ENCODE measurements at places on chromosomes 11 and 22. TPM values are rescaled to one million over a fixed set of nuclear protein-coding genes. Genes with fewer than 3 reads are reported as not detected.

Gene FAM180B
- polyA plus RNA-seq: not detected

Gene FADS2
- 969 TPM for polyA plus RNA-seq

Gene ANO3
- polyA plus RNA-seq: not detected

Gene WNT11
- 0.03 TPM for polyA plus RNA-seq

Gene IRAG1
- polyA plus RNA-seq: 0.22 TPM

Gene CRYBB3
- polyA plus RNA-seq: 0.59 TPM

Gene NXPE4
- not detected for polyA plus RNA-seq

Gene CDC42EP1
- polyA plus RNA-seq: 100 TPM

Gene HTR3A
- not detected for polyA plus RNA-seq

Gene POU2AF1
- not detected for polyA plus RNA-seq

- no peak for DNase-seq
Observed at GRCh38 chr11:32829680-32830412, at the start of gene PRRG4. TSS of gene PRRG4 (plus strand) at chr11:32829927. CDS start at chr11:32830530, 603 bp downstream.

- no peak for DNase-seq
Observed at GRCh38 chr11:46413760-46414465, 22.3 kb upstream of the CHRM4 start.

GRCh38 chr11:71170624-71171423, 81.6 kb downstream of the SHANK2 start:
- DNase-seq: no peak

DNA sequence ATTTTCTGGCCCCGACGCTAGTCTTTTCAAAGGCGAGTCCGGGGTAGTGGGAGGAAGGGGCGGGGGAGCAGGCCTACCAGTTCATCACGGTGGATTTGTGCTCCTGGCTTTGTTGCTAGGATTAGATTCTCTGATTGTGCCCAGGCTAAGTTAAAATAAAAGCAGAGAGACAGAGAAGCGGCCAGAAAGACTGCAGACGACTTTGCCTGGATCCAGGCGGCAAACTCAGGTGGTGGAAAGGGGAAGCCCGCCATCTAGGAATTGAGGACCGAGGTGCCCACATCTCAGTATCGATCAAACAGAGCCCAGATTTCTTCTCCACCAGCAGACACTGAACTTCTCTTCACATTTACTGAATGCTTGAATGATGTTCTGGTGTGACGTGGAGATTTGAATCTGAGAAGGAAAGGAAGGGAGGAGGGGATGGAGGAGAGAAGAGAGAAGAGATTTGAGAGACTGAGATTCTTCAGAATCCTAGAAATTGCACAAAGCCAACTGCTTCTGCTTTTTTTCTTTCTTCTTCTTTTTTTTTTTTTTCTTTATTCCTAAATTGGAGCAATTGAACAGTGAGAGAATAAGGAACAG, 2.7 kb downstream of the FAT3 start:
- DNase-seq: no peak

DNA sequence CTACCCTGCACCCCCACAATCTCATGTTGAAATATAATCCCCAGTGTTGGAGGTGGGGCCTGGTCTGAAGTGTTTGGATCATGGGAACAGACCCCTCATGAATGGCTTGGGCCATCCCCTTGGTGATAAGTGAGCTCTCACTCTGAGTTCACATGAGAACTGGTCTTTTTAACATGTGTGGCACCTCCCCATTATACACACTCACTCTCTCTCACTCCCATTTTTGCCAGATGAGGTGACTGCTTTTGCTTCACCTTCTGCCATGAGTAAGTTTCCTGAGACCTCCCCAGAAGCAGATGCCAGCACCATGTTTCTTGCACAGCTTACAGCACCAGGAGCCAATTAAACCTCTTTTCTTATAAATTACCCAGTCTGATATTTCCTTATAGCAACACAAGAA, 32.1 kb upstream of the DRD2 start:
- DNase-seq: no peak

DNA sequence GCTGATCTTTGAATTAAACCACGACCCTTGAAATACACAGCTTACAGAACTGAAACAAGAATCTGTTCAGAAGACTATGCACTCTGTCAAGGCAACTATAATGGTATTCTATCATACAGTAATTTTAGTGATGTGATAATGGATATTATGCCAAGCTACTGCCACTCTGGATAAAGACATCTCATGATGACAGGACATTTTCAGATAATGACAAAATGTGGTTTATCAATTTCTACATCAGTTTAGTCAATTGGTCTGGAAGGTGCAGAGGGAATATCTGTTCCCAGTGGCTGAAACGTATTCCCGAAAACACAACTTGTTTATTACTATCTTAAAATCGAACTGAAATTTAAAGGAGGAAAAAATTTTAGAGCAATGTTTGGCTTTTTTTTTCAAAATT, 1009.6 kb upstream of the CCDC90B start:
- DNase-seq: no peak

- DNase-seq: no peak
Observed at GRCh38 chr11:267491-267994, 10.7 kb upstream of the NLRP6 start.

DNA sequence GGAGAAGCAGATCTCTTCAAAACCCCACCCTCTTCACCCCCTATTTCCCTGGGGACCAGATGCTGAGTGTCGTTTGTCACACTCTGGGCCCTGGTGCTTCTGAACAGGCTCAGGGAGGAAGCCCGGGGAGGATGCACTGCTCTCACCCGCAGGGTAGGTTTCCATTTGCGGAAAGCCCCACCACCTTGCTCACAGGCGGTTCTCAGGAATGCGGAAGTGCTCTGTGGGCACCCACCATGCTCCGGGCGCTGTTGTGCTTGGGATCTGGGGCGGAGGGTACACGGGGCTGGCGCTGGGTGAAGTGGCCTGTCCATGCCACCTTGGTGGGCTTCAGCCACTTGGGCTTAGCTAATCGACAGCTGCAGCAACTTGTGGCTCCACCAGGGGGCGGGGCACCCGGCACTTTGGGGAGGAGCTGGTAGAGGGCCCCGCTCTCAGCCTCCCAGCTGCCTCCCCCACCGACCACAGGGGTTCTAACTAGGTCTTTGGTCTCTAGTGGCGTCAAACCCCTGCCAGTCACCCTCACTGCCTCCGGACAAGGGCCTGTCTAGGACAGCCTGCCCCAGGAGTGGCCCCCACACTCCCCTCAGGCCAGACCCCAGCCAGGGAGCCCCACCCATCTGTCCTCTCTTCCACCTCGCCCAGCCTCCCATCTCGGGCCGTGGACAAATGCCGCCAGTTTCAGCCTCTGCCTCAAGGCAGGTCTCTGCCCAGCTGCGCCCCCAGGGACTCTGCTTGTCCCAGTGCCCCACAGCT, 7.4 kb downstream of the NDUFV1 start:
- peak; percentile 25 for DNase-seq

GRCh38 chr11:12189543-12190235, 79.3 kb downstream of the MICAL2 start:
- peak; percentile 19 for DNase-seq

DNA sequence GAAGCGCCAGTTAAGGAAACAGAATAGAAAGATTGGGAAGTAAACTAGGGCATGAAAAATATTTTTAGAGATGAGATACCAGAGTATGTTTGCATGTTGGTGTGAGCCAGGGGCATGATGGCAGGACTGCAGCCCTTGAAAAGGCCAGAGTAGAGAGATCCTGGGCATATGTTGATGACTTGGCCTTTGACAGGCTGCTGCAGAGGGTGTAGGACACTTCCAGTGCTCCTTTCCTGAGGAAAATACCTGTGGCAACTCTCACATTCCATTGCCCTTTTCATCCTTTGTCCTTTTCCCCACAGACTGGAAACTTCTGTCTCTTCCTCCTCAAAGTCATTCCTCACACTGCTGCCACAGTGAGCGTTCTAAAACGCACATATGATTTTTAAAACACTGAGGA, 150.7 kb upstream of the CCDC90B start:
- DNase-seq: no peak

DNA sequence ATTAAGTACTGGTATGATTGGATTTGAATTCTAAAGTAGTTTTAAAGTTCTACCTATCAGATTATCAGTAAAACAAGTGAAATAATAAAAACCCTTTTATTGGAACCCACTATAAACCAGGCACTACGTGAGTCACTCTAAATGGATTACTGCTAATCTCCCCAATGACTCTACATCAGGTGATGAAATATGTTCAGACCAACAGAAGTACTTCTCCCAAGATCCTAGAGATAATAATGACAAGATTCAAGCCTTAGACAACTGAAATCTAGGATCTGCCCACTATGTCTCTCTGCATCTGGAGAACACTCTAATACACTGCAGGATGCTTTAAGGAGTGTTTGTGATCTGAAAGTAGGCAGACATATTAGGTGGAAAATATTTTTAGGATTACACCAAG, 652.1 kb upstream of the CHORDC1 start:
- DNase-seq: no peak

GRCh38 chr11:2525166-2525861, 80.5 kb downstream of the KCNQ1 start:
- DNase-seq: no peak

DNA sequence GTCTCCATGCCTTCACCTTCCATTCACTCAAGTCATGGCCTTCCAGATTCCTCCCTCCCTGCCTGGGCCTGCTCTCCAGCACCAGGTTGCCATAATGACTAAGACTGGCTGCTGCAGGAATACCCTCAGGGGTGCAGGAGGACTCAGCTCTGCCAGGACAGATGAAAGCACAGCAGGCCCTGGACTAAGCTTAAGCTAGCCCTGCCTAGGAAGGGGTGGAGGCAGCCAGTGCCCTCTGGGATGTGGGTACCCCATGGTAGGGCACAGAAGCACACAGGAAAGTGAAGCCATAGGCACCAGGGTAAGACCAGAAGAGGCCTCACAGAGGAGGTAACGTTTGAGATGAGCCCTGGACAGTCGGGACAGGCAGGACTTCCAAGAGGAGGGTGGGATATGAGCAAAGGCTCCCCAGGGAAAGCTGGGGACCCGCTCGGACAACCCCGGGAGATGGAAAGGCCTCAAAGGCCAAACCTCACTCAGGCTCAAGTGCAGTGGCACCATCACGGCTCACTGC, 3.0 kb upstream of the RIN1 start:
- no peak for DNase-seq

DNA sequence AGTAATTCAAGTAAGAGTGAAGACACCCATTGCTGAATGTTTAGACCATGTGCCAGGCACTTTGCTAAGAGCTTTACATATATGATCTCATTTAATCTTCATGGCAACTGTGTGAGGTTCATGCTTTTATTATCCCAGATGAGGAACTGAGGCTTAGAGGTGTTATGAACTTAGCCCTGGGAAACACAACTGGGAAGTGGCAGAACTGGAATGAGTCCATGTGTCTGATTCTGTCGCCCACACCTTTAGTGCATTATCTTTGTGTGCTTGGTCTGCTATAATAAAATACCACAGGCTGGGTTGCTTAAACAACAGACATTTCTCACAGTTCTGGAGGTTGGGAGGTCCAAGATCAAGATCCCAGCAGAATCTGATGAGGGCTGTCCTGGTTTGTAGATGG, 108.7 kb upstream of the PLET1 start:
- DNase-seq: no peak

- no peak for DNase-seq
Observed at GRCh38 chr11:17827006-17827405, 92.4 kb downstream of the KCNC1 start.

Data from endothelial cell of umbilical vein (primary cell).